ENCODE measurements at places on chromosomes 2 and 18.

DNA sequence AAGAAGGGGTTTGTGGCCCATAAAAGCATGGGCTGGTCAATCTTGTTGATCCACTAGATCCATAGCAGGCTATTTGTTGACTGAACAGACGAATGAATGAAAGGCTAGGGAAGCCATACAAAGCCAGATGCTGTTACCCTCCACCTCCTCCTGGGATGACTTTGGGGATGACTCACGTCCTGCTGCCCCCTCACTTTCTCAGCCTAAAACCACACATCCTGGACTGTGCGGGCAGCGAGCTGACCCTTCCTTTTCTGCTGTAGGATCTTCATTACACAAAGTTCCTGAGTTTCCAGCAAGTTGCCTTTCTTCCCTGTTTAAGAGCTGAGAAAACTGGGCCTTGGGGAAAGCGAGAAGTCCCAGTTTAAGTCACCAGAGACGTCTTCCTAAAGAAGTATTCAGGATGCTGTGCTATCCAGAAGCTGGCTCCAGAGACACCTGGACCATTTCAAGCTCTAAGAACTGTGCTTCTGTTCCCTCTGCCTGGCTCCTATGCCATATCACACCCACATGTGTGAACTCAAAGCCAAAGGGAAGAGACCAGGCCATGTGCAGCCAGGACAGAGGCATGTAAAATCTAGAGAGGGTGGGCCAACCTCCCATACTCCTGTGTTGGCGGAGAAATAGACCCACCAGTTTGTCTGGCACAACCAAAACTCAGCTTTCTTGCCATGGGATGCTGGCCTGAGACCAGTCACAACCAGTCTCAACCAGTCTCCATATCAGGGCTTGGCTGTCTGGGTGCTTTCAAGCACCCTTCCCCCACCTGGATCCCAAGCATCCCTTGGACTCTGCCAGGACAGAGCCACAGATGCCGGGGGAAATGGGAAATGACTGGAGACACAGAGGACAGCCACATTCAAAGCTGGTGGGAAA lies 4.7 kb upstream of the SLC20A1 start:
- DNase-seq, result no peak

- DNase-seq, result no peak
Observed at GRCh38 chr2:105575499-105576025, 169.2 kb upstream of the NCK2 start.

DNA sequence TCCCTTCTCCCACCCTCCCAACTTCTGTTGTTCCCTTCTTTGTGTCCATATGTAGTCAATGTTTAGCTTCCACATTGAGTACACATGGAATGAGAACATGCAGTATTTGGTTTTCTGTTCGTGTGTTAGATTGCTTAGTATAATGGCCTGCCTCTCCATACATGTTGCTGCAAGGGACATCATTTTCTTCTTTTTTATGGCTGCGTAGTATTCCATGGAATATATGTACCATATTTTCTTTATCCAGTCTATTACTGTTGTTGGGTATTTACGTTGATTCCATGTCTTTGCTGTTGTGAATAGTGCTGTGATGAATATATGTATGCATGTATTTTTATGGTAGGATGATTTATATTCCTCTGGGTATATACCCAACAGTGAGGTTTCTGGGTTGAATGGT lies 42.0 kb downstream of the NUP35 start:
- no peak for DNase-seq

- no peak for DNase-seq
Observed at GRCh38 chr2:221588306-221588985, 16.3 kb upstream of the EPHA4 start.

DNA sequence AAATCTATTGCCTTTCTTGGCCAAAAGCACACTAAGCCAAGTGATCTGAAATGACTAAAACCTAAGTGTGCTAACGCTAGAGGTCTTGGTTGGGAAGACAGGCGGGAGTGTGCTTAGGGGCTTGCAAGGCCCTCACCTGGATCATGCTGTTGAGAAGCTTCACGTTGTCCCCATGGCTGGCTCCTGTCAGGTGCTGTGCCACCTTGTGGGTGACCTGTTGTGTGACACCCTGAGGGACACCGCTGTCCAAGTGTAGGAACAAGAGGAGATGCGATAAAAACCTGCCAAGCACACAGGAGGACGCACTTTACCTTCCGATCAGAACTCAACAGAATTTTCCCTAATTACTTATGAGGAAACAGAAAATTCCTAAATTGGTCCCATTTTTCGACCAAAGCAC lies 50.8 kb downstream of the EPG5 start:
- DNase-seq, result no peak

DNA sequence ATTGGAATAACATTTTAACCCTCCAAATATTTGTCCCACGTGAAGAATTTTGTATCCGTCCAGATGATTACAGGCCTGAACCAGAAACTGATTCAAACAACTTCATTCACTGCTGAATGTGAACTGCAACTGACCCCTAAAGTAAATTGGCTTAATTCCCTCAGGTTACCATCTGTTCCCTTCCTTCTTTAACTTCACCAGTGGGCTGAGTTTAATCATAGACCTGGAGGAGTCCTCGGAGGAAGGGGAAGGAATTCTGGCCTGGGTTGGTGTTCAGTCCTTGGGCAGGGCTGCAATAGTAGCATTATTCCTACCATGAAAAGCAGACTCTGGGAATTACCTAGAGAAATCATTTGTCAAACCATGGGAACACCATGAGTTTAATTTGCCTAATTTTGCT lies 207.4 kb downstream of the TMEM247 start:
- no peak for DNase-seq

GRCh38 chr18:44507729-44508325 lies 172.9 kb upstream of the SETBP1 start:
- peak; percentile 96 for DNase-seq

- DNase-seq, result no peak
Observed at GRCh38 chr2:1970341-1970740, 226.0 kb upstream of the PXDN start.

DNA sequence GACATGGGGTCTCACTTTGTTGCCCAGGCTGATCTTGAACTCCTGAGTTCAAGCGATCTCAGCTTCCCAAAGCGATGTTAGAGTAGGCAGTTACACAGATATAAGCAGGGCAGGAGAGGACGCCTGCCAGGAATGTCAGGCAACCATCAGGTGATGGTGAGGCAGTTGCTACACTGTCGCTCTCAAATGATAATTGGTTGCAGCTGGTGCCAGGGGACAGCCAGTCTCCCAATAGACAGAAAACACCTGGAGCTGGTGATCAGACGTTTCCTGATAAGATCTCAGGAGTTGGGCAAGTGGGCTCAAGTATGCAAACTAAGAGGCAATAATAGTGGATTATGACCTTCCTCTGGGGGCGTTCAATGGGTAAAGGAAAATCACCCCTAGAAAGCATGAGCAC lies 163.1 kb upstream of the RGPD4 start:
- no peak for DNase-seq

GRCh38 chr2:73700131-73700611 lies 37.0 kb downstream of the TPRKB start:
- DNase-seq, result no peak

DNA sequence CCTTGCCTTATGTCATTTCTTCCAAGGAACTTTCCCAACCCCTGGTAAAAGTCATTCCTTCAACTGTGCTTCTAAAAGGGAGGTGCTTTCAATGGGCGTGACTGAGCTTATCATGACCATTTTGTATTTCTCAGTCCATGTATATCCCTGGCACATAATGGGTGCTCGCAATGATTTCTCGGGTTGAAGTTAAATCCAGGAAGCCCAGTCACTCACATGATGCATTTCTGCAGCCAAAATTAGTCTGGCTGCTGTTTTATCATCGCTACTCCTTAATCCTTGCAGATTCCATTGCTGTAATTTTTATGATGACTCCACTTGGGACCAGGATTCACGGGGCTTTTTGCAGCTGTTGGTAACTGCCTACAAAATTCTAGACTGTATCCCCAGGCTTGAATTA lies 25.9 kb upstream of the RFX8 start:
- DNase-seq, result no peak

DNA sequence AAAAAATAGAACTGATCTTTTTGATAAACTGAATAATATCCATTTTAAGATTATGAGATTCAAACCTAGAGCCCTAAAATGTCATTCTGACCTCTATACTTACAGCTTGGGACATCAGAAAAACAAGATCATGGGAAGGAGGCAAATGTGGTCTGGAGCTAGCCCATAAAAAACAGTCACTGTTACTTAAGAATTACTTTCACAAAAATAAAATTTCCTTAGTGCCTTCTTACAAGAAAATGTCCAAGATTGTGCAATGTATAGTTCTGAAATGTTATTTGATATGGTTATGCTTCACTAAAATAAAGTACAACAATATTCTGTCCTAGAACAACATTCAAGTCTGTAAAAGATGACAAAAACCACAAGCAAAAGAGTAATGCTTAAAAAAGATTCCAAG lies 247.6 kb downstream of the DYM start:
- no peak for DNase-seq

DNA sequence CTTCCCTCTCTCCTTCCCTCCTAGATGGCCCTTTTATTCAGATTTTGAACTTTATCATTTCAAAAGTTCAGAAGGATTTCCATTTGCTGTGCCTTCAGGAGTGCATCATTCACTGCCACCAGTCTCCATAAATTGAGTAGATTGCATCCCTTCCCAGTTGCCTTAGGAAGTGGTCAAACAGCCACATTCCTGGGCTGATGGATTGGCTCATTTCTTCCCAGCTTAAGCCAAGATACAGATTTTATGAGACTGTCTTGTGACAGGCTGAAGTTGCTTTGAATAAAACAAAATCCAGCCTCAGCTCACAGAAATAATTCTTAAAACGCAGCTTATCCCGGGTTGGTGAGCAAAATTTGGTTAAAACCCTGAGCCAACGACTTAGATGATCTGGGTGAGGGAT lies 9.8 kb downstream of the NRP2 start:
- DNase-seq, result no peak

DNA sequence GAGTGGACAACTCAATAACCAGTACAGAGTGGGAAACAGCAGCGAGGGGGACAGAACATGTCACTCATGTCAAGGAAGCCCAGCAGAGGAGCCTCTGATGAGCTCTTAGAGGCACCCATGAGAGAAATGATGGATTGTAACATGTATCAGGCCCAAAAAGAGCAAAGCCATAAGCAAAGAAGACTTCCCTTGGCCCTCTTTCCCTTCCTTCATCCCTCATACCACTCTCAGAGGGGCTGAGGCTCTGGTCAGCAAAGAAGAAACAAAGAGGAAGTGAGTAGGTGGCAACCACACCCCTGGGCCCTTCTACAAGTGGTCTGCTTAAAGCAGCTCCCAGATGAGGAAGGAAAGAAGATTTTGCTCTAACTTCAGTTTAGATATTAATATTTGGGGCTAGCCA lies 112.8 kb downstream of the CDC42EP3 start:
- DNase-seq, result peak; percentile 25

- DNase-seq, result no peak
Observed at GRCh38 chr2:194383401-194383800, 1273.6 kb upstream of the SLC39A10 start.

GRCh38 chr18:6683112-6683876 lies 46.2 kb upstream of the ARHGAP28 start:
- DNase-seq, result no peak

DNA sequence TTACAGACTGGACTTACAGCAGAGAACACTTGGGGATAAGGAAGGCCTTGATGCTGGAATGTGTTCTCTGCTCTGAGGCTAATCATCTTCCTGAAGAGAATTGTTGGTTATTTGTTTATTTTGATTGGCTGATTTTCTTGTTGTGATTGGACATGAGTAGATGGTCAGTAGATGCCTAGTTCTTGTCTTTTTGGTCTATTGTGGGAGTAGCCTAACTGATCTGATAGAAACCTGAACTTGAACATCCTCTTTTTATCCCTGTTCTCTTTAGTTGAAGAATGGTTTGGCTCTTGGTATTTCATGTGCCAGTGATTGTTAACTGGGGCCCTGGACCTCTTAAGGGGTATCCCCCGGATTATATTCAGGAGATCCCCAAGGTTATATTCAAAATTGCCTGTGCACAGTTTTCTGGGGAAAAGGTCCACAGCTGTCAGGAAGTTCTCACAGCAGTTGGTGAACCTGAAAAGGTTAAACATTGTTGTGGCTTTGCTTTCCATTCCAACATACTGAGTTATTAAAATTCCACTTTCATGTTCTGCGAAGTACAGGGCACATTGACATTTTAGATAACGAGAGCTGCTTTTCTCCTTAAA lies 13.6 kb downstream of the TWSG1 start:
- no peak for DNase-seq

DNA sequence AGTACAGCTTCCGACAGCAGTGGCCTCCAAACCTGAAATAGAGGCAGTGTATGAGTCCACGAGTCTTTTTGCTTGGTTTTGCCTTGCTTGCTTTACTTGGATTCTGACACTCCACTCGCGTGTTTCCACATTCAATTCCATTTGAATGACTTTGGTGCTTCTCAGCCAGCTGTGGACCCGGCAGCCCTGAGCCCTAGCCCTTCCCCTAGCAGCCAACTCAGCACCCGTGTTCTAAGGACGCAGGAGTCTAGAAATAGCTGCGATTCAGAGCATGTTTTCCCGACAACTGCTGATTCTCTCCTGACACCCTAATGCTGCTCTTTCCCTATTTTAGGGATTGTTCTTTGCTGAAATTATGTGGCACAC lies 20.6 kb downstream of the LRRFIP1 start:
- no peak for DNase-seq

GRCh38 chr2:143877876-143878530 lies 641.9 kb downstream of the ZEB2 start:
- no peak for DNase-seq

DNA sequence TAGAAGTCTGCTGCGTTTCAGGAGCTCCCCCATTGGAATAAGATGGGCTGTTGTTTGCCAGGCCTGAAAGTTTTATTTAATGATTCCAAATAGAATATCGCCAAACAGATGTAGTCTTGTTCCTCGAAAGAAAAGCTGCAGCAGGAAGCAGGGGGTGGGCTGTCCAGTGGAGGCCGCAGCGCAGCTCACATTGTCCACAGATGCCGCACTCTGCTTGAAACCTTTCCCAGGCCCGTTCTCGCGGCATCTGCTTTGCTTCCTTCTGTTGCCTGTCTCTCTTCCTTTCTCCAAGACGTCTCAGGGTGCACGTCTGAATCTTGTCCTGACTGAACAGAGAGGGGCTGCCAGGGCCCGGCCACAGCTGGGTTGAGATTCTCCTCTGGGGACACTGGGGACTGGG lies 12.4 kb upstream of the IGFBP2 start:
- no peak for DNase-seq

GRCh38 chr2:172765662-172766061 lies 30.0 kb downstream of the RAPGEF4 start:
- DNase-seq, result no peak

DNA sequence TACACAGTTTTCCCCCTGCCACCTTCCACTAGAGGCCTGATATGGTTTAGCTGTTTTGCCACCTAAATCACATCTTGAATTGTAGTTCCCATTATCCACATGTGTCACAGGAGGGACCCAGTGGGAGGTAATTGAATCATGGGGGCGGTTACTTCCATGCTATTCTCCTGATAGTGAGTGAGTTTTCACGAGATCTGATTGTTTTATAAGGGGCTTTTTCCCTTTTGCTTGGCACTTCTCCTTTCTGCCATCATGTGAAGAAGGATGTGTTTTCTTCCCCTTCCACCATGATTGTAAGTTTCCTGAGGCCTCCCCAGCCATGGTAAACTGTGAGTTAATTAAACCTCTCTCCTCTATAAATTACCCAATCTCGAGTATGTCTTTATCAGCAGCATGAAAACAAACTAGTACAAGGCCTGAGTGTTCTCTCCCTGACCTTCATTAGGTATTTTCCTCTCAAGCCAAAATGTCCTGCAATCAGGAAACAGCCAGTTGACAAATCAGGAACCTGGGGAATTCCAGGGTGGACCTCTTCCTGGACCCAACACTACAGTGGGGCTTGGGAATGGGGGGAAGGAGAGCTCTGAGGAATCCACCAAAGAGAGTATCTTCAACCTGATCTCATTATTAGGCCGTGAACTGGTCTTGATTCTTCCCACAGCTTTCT lies 129.9 kb downstream of the TXNL1 start:
- DNase-seq, result no peak
